ENCODE measurements at places on chromosomes 2 and 18.

- DNase-seq, result no peak
Measured at GRCh38 chr2:229050133-229050532, 221.0 kb downstream of the PID1 start.

- DNase-seq, result no peak
Measured at GRCh38 chr2:98377544-98377943, 31.3 kb downstream of the CNGA3 start.

DNA sequence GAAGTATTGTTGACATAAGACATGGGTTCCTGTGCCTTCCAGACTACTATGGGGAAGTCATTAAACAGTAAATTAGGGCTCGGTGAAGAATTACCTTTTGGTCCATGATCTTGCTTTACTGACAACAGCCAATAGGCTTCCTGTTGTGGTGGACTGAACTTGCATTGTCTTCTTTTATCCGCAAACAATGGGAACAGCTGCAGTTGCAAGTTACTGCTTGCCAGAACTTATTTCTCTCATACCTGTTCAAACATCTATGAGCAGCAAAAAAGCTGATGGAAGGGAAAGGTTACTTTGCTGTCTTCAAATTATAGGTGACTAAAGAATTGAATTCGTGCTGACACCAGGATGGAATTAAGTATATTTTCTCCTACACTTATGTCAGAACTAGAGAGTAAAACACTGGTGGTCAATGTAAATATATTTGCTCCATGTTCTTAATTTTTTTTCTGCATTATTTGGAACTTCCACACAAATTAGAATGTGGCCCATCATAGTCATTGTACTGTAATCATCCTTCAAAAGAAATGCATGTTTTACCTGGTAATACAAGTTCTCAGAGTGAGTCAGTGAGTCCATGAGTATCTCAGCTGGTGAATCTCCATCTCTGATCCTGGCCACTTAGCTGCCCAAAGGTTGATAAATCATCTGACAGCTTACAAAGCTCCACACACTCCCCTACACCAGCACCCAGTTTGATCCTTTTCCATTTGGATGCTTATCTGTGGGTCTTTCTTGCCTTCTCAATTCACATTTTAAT, 37.3 kb upstream of the RNF152 start:
- no peak for DNase-seq

- peak; percentile 25 for DNase-seq
Measured at GRCh38 chr2:178848335-178848734, 41.1 kb upstream of the TTN start.

- no peak for DNase-seq
Measured at GRCh38 chr2:221034973-221035372, 537.1 kb downstream of the EPHA4 start.

GRCh38 chr2:98471402-98472131, 26.9 kb downstream of the INPP4A start:
- DNase-seq, result no peak

DNA sequence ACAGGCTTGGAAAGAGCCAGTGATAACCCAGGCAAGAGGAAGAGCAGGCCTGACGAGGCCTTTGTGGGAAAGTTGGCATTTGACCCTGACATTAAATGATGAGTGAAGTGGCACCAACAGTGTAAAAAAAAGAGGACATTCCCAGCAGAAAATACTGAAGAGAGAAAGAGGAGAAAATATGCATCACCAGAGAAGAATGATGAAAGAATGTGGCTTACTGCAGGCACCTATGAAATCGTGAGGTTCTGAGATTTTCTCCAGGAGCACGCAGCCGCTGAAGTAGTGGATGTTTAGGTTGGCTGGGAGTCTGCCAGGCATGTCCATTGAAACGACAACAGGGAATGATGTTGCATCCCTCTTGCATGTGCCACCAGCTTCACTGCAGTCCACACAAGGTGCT, 13.8 kb downstream of the EHD3 start:
- peak; percentile 70 for DNase-seq

GRCh38 chr2:239293775-239294430, 106.9 kb downstream of the HDAC4 start:
- DNase-seq, result peak; percentile 53

DNA sequence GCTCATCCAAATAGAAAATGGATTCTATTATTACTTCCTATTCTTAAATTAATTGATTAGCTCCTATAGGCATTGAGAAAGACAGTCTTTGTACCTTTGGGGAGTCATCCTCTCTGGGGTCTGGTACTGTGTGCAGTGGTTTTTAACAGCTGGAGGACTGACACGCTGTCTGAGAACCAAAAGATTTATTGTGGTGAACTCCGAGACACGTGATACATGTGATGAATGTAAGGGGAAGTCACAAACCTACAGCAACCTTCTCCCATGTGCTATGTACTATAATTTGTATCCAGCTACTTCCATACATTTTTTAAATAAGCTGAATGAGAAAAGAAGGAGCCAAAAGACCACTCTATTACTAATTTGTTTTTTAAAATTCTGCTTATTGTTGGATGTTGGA, 133.7 kb downstream of the GALNT3 start:
- no peak for DNase-seq

GRCh38 chr2:113175042-113175628, 1.4 kb downstream of the PSD4 start:
- DNase-seq, result peak; percentile 9

DNA sequence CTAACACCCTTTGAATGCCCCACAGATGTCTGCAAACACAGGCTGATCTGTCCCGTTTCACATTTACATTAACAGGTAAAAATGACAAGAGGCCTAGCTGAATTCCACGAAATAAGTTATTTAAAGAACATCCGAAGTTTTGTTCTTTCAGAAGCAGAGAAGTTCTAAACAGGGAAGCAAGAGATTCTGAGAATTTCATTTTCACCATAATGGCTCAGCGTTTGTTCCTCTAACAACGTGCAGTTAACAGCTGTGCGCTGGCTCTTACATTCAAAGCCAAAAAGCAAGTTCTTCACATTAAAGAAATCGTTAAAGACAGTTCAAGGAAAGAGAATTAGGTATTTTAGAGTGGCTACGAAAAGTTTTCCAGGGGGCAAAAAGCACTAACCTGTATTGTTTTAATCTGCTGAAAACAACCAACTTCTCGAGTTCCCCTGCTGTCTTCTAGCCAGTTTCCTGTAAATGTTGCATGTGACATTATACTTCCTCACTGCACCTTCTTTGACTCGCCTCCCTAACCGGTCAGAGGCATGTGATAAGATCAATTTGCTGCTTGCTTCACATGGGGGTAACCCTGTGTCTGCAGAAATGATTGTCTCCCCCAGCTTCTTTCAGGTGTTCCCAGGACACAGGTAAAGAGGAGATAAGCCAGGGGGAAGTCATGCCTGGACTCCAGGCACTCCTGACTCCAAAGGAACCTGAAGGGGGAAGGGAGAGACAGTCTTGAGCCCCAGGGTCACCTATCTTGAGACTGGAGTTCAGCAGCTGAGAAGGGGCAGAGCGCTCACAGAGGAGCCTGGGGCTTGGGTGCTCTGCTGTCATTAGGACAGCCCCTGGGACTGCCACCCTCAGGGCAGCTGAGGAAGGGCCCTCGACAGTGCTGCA, 36.8 kb upstream of the WIPF1 start:
- peak; percentile 30 for DNase-seq

GRCh38 chr2:238682536-238682935, 165.3 kb upstream of the TWIST2 start:
- DNase-seq, result no peak

DNA sequence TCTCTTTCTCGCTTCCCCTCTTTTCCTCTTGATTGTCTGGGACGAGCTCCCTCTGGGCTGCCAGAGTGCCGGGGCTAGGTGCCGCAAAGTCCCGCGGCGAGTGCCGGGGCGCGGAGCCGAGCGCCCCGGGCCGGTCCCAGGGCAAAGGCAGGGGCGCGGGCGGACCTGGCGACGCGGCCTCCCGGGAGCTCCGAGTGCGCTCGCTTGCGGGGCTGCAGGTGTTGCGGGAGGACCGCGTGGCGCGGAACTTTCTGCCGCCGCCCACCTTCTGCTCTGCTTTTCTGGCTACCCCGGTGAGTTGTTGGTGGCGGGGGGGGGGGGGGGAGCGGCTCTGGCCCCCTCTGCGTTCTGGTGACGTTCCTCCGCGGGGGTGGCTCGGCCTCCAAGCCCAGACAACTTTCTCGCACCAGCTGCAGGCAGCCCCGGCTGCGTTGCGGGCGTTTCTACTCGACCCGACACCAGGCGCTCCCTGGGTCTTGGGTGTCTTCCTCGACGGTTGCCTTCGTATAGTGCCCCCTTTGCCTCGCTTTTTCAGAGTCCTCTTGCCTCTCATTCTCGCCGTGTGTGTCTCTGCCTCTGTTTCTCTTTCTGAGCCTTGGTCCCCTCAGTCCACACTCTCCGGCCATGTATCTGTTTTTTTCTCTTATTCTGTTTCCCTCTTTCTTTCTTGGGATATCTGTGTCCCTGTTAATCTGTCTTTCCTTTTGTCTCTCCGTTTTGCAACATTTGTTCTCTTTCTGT, 759 bp downstream of the GALNT13 start:
- no peak for DNase-seq

DNA sequence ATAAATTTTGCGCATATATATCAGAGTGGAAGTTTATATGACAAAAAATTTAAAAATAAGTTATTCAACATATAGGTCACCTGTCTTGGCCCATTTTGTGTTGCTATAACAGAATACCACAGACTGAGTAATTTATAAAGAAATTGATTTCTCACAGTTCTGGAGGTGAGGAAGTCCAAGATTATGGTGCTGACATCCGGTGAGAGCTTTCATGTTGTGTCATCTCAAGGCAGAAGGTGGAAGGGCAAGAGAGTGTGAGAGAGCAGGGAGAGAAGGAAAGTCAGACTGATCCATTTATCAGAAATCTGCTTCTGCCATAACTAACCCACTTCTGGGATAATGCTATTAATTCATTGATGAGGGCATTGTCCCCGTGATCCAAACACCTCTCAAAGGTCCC, 9.0 kb upstream of the FEZ2 start:
- DNase-seq, result no peak

- no peak for DNase-seq
Measured at GRCh38 chr2:71505086-71505769, 51.9 kb downstream of the DYSF start.

GRCh38 chr2:138901530-138901929, 121.3 kb upstream of the NXPH2 start:
- no peak for DNase-seq

DNA sequence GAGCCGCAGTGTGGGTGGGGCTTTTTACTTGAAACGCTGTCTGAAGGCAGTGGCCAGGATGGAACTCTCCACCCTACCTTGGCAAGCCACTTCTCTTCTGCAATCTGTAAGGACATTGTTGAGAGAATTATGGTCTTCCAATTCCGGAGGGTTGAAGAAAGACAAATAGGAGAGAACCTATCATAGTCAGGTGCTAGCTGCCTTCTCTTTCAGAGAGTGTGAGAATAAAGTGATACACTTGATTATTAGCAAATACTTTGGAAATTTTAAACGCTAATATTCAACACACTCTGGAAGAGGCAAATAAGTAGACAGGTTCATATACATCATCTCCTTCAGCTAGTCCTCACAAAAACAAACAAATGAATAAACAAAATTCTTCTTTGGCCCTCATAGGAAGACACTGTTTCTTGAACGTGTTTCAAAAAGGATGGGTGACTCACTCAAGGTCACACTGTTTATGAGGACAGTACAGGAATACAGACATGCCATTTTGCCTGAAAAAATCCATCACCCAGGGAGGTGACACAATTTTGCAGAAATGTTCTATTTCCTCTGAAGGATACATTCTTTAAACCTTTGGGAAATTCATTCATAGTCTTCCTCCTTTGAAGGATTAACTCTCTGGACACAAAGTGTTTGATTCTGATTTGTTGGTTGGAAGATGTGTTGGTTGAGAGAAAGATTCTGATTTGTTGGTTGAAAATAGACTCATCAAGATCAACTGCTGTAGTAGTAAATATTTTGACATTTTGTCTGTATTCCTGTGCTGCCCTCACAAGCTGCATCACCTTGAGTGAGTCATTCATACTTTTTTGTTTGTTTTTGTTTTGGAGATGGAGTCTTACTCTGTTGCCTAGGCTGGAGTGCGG, 2.2 kb upstream of the IL1RN start:
- DNase-seq, result peak; percentile 44

DNA sequence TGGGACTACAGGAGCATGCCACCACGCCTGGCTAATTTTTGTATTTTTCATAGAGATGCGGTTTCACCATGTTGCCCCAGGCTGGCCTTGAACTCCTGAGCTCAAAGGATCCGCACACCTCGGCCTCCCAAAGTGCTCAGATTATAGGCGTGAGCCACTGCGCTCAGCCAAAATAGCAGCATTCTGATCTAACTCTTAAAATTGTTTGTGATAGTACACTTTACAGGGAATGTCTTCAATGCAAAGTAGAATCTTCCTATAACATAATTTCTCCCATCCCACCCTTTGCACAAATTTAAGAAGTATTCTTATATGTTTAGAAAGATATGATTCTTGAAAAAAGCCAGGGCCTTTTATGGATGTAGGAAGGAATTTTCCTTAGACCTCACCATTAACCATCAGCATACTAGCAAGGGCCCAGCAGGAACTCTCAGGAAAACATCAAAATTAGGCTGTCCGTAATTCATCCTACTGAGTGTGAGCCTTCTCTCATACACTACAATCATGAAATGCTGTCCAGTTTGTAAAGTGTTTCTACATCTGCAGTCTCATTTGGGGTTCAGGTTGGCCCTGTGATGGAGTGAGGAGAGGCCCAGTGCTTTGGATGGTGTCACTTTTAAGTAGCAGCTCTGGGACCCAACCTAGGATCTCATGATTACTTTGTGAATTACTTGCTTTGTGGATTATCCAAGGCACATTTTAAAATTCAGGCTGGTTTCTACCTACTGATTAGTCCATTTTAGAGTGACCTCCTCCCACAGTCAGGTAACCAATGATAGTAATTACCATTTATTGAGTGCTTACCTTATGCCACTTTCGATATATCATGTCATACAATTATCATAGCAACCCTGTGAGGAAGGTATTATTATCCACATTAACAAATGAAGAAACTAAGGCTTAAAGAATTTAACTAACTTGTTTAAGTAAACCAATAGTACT, 37.5 kb upstream of the DLX1 start:
- DNase-seq, result no peak

- no peak for DNase-seq
Measured at GRCh38 chr2:128626760-128627511, 308.3 kb upstream of the HS6ST1 start.

DNA sequence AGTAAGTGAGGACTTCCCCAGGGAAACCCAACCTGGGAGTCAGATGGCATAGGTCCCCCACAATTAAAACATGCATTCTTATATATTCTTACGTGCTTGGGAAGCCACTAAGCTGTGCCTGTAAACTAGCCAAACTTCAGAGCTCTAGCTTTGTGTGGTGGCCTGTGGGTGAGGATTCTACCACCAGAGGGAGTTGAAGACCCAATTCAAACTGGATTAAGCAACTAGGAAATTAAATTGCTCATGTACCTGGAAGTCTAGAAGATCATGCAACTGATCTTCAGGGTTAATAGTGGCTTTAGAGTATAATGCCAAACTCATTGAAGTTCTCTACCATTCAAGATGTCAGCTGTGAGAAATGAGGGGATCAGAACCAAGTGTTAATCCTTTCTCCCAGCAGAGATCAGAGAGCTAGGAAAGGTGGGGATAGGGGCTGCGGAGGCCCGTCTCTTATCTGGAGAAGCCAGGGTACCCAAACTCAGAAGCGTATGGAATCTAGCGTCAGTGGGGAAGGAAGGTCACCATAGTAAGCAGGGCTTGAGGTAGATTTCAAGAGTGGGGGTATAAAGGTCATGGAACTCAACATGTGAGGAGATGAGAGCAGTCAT, 53.2 kb upstream of the CCDC85A start:
- peak; percentile 39 for DNase-seq
